ENCODE measurements at places on chromosomes 2 and 18. TPM values are rescaled to one million over a fixed set of nuclear protein-coding genes. Genes with fewer than 3 reads are reported as not detected.

The SNORC gene
- 15.5 TPM for total RNA-seq

The C18orf54 gene
- total RNA-seq, result 0.35 TPM

The DTNA gene
- 1.6 TPM for total RNA-seq

The TUBB6 gene
- total RNA-seq, result 5.2 TPM

The ALPG gene
- total RNA-seq, result not detected

- DNase-seq, result no peak
These were observed 321.4 kb upstream of the MMADHC start for GRCh38 chr2:149908726-149909683.

DNA sequence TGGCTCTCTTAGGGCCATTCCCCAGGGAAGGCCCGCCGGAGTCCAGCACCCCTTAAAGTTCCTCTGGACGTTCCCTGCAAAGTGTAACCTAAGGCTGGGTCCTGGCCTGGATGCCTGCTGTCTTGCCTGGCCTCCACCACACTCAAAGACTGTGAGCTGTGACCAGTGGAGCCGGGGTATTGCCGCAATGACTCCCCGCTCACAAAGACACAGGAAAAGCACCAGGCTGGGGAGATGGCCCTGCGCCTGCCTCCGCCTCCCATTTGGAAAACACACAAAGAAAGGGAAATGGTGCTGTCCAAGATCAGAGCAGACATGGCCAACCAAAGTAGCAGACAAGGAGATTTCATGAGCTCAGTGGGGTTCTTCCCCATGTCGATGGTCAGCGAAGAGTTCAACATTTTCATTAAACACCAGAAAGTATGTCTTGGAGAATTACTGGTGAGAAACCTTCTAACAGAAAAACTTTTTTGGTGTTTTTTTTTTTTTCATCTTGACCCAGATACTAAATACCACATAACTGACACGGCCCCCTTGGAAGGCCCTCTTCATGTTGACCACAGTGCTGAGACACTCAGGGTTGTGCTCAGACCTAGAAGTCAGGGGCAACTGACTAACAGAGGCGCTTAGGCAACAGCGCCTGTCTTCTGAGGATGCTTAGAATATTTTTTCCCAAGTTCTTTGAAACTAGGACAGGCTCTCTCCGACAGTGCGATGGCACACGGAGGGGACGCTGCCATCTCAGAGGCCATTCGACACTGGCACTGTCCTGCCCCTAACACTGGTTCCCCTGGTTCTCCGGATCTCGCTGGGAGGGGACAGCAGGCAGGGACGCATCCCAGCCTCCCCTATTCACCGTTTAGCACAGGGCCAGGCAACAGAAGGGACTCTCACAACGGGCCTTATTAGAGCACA, 226.4 kb upstream of the ID2 start:
- peak; percentile 35 for DNase-seq

DNA sequence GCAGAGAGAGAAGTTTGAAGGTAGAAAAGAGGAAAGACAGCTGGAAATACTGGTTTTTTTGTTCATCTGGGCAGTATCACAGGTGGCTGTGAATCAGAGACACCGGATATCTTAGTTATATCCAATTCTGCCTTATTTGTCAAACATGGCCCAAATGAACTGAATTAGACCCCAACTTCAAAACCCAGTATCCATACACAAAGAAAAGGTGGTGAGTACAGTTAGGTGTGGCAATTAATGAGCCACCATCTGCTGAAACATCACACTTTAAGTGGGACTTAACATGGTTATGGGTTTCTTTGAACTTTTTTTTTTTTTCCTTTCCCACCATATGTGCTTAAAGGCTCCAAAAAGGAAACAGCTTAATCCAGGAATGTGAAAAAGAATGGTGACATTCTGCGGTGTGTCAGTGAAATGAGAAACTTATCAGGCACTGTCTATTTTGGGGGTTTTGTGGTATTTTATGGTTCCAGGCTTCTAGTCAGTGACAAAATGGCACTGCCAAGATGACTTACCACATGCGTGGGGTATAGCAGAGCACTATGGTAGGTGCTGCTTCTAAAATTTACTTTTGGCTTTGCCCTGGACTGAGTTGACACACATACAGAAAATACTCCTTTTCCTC, 5.0 kb upstream of the TMEM178A start:
- DNase-seq, result no peak

- no peak for DNase-seq
These were observed 124.2 kb downstream of the GALR1 start for GRCh38 chr18:77373730-77374445.

DNA sequence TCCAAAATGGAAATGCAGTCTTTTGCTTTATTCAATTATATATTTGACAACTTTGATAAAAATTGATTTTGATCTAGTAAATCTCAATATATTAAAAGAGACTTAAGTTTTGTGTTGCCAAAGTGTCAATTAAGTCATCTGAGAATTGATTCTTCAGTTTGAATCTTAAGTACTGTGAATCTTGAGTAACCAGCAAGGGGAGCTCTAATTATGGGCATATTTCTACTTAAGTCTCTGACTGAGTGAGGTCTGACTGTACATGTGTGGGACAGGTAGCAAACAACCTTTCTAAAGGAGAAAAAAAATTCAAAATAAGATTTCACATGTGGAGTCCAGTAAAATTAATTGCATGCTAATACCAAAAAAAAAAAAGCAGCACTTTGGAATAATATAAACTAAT, 503.7 kb upstream of the SLC8A1 start:
- DNase-seq, result no peak

- no peak for DNase-seq
These were observed 344.6 kb upstream of the ACVR2A start for GRCh38 chr2:147500229-147500628.

DNA sequence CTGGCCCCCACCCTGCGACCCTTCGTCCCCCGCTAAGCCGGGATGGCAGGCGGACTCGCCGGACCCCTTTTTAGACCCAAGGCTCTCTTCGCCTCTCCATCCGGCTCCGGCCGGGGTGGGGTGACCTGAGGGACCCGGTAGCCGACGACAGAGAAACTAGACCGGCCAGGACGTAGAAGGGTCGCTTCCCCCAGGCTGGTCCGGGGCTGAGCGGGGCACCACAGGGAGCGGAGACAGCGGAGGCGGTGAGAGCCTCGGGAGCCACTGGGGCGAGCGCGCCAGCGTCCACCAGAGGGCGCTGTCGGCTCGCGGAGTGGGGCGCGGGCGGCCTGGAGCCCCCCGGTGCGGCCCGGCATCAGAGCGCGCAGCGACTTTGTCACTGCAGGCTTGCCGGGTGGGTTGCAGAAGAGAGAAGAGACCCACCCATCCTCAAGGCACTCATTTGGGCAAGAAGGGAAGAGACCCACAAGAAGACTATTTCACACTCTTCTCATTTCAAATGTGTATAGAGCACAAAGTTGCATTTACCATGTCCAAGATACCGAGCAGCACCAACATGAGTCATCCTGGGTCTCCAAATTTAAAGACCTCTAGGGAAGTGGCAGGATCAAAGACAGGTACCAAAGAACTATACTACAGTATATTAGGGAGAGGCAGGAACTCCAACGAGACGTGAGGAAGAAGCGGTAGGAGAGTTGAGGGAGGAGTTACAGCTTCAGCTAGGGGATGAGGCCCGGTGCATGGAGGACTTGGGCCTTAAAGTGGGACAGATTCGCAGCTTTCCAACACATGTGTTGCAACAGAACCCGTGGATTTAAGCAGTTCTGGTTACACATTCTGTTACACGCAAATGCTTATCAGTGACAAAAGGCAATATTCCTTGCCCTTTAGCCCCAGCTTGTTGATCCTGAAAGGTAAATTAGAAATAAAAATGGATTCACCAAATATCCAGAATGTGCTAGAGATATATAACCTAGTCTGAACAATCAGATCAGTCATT, 7.6 kb upstream of the PRKCE start:
- peak; percentile 75 for DNase-seq

- no peak for DNase-seq
These were observed 2.1 kb downstream of the GPBAR1 start for GRCh38 chr2:218262631-218263586.

GRCh38 chr2:60519231-60519863, 34.1 kb downstream of the BCL11A start:
- no peak for DNase-seq

- no peak for DNase-seq
These were observed 33.2 kb downstream of the ZNF236 start for GRCh38 chr18:76855594-76855993.

GRCh38 chr2:161824226-161824625, 200.0 kb downstream of the SLC4A10 start:
- DNase-seq, result no peak

- peak; percentile 89 for DNase-seq
These were observed at the start of gene DDX1 for GRCh38 chr2:15591692-15592463. DDX1 (plus strand) TSS chr2:15591868; CDS start chr2:15591934, 66 bp downstream.

- no peak for DNase-seq
These were observed 16.3 kb upstream of the LYG1 start for GRCh38 chr2:99317161-99317872.

DNA sequence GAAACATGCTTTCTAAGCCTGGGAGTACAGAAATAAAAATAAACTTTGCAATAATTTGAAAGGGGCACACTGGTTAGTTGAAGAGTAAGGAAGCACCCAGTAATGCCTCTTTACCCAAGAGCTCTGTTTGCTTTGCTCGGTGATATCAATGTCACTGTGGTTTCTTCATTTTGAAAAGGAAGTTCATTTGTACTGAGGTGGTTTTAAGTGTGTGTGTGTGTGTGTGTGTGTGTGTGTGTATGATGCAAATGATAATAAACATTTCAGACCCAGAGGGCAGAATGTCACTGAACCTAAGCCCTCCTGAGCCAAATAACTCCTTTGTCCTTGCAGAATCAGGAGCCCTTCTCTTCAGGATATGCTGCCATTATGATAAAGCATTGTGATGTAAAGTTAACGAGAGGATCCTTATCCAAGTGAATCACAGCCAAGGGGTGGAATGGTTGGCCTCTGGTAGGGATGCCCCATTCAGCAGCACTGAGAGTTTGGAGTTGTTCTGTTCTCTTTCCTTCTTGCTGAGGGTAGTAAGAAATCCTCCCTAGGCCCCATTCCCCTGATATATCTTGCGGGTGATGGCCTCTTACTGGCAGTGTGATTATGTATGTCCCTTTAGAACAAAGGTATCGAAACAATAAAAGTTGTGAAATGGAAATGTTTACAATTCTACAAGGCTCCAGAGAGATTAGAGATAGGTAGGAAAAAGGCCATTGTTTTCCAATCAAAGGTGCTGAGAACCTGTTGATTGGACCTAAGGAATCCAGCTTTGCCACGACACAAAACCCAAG, 7.6 kb downstream of the ITGA6 start:
- no peak for DNase-seq

DNA sequence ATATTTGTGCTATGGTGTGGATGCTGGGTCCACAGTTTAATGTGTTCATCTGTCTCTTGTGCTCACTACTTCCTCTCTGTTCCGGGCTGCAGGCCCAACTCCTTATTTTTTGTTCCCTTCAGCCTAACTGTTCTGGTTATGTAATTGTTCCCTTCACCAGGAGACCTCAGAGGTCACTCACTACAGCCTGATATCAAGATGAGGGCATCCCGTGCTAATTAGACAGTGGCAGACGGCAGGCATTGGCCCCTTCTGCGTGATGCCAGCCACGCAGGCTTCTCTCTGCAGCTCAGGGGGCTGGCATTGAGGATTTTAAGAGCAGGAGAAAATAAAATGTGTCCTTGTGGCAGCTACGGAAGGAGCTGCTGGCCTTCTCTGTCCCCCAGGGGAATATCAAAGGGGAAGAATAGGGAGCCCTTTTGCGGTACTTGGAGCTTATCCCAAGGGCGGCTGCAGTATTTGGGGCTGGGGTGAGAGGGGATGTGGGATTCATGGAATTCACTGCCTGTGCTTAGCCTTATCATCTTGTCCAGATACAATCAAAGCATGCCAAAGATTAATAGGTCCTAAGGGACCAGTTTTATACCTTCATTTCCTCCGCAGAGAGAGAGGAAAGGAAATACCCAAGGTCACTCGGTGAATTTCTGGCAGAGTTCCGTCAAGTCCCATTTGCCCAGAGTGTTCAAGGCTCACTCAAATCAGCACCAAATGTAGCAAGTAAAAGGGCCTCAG, 53.3 kb upstream of the TRIB2 start:
- DNase-seq, result no peak

DNA sequence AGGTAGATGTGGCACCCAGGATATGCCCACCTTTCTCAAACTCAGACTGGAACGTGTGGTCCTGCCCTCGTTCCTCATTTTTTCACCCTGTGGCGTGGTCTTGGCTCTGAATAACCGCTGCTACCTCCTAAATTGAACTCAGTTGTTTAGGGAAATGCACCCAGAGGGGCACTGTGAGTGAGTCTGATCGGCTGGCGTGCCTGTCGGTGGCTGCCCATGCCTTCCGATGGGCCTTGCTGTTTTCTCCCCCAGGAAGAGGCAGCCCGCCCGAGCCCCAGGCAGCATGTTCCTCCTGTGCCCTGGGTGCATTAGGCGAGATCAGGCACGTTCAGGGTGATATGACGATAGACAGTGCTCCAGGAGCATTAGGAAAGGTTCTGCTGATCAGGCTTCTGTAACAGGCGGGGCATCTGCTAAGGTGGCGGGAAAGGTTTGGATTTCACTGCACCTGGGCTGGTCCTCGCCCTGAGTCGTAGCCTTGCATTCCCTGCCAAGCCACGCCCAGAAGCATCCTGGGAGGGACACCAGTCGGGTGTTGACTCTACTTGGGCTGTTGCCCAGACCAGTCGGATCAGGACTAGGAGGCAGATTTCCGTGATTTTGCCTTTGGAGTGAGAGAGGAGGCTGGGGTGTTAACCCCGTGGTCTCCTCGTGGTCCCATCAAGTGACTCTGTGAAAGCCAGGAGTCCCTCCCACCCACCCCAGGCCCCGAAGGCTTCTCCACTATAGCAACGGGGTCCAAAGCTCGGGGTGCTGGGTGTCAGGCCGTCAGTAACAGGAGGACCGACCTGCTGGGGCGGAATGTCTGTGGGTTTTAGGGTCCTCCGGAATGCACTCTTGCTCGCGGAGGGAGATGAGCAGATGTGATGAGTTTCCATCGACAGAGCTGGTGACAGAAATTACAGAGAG, 75.1 kb downstream of the SH3BP4 start:
- peak; percentile 94 for DNase-seq

DNA sequence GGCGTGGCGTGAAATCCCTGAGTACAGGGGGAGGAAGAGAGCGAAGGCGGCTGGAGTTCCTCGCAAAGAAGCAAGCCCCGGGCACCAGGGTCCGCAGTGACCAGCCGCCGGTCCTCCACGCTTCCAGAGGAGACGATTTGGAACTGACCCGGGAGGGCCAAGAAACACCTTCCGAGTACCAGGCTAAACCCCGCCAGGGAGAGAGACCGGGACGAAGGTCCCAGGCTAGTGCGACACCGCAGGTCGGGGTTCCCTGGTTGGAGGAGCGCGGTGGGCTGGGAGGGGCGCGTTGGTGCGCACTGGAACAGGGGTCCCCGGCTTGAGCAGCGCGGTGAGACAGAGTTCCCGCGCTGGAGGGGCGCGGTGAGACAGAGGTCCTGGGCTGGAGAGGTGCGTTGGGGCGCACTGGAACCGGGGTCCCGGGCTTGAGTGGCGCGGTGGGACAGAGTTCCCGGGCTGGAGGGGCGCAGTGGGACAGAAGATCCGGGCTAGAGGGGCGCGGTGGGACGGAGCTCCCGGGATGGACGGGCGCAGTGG, 901 bp downstream of the WDFY1 start:
- peak; percentile 67 for DNase-seq

GRCh38 chr2:216758256-216759155, 63.2 kb upstream of the IGFBP5 start:
- no peak for DNase-seq

All from left lobe of liver (tissue), 2 donors.